ENCODE measurements at places on chromosomes 13 and 19.

DNA sequence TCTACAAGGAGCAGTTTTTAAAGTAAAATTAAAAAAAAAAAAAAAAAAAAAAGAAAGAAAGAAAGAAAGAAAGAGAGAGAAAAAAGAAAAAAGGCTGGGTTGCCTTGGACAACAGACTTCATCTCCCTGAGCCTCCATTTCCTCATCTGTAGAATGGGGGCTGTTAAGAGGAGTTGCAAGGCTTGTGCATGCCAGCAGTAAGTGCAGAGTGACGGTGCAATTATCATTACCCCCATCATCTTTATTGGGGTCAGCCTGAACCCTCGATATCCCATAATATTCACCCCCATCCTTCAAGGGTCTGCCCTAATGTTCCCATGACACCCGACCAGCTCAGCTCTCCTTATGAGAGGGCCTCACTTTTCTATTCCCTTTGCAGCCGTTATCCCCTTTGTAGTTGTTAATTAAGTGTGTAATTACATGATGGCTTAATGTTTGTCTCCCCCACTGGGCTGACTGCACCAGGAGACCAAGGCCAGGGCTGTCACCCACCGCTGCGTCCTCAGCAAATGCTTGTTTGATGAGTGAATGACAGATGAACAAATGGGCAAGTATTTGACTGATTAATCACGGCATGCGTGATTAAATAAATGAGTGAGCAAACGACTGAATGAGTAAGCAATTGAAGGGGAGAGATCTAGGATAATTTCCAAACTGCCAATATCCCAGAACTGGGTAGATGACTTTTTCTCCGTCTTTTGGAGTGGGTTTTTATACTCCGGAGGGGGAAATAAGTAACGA, 10.1 kb downstream of the FOSB start:
- DNase-seq = peak; percentile 66

- no peak for DNase-seq
These were observed 42.7 kb upstream of the MIR17HG start for GRCh38 chr13:91304741-91305140.

DNA sequence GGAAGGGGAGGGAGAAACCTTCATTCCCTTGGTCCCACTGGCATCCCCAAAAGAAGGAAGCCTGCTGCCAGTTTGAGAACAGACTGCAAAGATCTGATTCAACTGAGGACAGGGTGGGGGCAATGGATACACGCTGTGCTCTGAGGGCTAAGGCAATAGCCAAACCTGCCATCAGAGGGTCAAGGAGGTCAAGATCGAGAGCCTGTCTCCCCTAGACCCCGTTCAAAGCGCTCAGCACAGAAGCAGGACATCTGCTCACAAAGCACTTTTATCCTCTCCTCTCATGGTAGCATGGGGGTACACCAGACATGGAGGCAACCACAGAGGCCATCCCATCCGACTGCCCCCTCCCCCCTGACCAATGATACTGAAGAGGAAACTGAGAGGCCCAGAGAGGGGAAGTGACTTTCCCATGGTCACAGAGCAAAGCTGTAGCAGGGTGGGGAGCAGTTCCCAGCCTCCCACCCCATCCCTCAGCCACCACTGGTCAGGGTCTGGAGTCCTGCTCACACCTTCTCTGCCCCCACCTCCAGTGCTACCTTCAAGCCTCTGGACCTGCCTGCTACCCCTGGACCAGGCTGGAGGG, 11.1 kb downstream of the POU2F2 start:
- no peak for DNase-seq

- no peak for DNase-seq
These were observed 54.9 kb upstream of the SACS start for GRCh38 chr13:23488442-23488841.

- peak; percentile 93 for DNase-seq
These were observed 18.8 kb downstream of the CYTH2 start for GRCh38 chr19:48487948-48488347.

DNA sequence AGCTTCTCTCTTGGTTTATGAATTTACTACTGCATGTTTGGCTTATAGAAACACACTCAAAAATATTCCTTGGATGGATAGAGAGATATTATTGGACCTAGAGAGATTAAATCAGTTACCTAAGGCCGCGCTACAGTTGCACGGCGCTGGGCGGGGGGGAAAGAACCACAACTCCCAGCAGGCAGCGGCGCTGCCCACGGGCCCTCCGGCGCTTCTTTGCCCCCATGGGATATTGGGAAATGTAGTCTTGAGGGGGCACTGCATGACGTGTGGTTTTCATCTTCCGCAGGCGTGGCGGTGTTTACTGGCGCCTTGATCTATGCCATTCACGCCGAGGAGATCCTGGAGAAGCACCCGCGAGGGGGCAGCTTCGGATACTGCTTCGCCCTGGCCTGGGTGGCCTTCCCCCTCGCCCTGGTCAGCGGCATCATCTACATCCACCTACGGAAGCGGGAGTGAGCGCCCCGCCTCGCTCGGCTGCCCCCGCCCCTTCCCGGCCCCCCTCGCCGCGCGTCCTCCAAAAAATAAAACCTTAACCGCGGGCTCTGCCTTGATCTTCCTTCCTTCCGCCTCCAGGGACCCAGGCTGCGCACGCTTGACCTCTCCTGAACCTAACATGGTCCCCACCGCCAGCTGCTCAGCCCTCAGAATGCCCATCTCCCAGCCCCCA, 4.8 kb downstream of the EMP3 start:
- no peak for DNase-seq

DNA sequence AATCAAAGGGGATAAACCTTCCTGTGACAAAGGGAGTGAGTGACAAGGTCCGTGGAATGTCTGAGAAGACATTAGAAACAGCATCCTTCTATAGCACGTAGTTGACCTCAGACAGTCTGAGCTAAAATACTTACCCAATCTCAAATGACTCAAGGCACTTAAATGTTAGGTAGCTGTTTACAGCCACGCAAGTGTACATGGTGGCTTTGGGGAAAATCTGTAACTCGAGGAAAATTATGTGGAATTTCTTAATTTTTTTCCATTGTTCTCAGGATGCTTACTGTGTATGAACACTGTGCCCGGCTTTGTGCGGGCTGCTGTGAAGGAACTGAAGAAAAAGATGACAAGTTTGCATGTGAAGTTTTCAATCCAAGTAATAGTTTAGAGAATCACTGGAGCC, 5.2 kb downstream of the LGALS13 start:
- DNase-seq = no peak

- DNase-seq = no peak
These were observed 358.3 kb downstream of the EFNB2 start for GRCh38 chr13:106177146-106177545.

- DNase-seq = no peak
These were observed 639 bp downstream of the LENG1 start for GRCh38 chr19:54158812-54159351.

- peak; percentile 51 for DNase-seq
These were observed 6.1 kb downstream of the SH2D3A start for GRCh38 chr19:6761053-6761676.

DNA sequence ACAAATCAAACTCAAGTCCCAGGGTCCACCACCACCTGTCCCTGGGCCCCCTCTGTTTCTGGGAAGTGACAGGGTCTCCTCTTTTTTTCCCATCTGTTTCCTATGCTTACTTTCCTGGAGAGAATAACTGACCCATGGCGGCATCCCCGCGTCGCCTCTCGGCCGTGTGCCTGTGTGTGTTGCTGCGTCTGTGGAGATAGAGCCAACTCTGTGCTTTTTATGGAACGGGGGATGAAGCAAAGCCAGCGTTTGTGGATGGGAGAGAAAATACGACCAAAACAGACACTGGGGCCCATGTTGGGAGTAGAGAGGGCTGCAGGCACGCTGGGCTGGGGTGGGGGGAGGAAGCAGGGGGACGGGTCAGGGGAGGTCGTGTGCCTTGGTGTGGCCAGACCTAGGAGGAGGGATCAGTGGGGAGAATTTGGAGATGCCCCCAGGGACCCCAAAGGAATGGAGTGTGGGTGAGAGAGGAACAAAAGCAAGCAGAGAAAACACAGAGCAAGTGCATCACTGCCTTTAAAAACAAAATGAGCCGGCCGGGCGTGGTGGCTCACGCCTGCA, 16.6 kb downstream of the PLK5 start:
- no peak for DNase-seq

- DNase-seq = peak; percentile 36
These were observed 10.7 kb upstream of the PABPC3 start for GRCh38 chr13:25085125-25085742.

- no peak for DNase-seq
These were observed 254.3 kb upstream of the SLITRK1 start for GRCh38 chr13:84136582-84136981.

DNA sequence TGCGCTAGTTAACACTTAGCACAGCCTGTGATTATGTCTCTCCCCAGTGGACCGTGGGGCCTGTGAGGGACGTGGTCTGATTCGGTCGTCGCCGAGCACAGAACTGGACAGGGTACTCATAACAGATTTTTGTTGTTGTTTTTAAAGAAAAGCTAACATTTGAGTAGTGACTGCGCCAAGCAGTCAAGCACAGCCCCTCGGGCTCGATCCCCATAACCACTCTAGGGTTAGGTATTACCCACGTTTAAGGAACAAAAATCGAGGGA, 805 bp upstream of the PTOV1 start:
- DNase-seq = no peak

DNA sequence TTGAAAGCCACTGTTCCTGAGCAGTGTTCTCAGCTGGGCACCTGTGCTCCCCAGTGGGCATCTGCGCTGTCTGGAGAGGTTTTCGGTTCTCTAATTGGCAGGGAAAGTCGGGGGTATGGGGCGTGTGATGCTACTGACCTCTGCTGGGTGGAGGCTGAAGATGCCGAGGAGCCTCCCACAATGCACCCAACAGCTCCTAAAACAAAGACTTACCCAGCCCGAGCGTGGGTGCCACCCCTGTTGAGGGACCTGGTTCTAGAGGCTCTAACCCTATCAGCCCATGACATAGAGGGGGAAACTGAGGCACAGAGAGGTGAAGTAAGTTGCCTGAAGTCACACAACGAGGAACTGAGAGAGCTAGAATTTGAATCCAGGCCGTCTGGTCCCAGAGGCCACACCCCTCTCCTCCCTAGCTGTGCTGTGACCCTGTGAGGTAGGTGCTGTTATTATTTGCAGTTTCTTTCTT, 2.3 kb downstream of the SPACA4 start:
- DNase-seq = peak; percentile 51

- DNase-seq = peak; percentile 80
These were observed 275.6 kb downstream of the DCLK1 start for GRCh38 chr13:35855531-35856019.

- no peak for DNase-seq
These were observed 13.5 kb downstream of the PLPP2 start for GRCh38 chr19:277581-278165.

DNA sequence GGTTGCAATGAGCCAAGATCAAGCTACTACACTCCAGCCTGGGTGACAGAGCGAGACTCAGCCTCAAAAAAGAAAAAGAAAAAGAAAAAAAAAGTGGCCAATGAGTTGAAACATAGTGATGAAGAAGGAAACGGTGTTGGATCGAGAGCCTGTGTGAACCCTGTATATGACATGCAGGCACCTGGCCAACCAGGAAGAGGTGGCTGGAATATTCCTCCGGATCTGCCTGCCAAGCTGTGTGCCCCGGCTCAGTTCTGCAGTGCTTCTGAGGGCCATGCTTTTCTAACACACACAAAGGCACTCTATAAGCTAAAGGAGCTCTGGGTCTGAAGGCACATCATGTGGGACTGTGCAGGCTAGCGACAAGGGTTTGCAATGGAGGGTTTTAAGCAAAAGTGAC, 3.7 kb upstream of the ZNF444 start:
- DNase-seq = no peak

- no peak for DNase-seq
These were observed 50.0 kb upstream of the ALOX5AP start for GRCh38 chr13:30685320-30685859.

- DNase-seq = no peak
These were observed 39.5 kb downstream of the ATP7B start for GRCh38 chr13:51971520-51972426.

Measured in RWPE1 (cell line).